ENCODE measurements at places on chromosomes 3 and 15.
A peak's percentile ranks its signal among the peaks of the same experiment; 100 is the strongest.

- DNase-seq = no peak
Observed at GRCh38 chr15:34732430-34732829, 22.4 kb downstream of the GJD2 start.

GRCh38 chr3:134334231-134334900 is 39.9 kb downstream of the AMOTL2 start:
- DNase-seq = peak; percentile 82

GRCh38 chr15:76217029-76217881 is 94.0 kb downstream of the ETFA start:
- peak; percentile 26 for DNase-seq

- DNase-seq = peak; percentile 98
Observed at GRCh38 chr3:151305060-151305774, 11.4 kb downstream of the GPR87 start.

DNA sequence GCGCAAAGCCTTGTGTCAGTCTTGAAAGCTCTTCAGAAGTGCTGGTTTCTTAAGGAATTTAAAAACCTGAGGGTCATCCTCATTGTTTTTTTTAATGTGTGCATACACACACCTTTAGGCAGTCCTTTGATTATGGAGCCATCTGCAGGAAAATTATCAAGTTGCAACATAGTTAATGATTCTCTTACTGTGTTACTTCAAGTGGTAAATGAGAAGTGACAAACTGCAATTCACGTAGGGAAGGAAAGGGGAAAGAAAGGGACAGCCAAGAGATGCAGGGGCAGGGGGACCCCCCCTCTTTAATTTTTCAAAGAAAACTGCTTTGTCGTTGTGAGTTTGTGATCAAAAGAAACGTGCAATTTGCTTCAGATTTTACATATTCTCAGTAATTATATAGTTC is 162.4 kb upstream of the CGNL1 start:
- peak; percentile 63 for DNase-seq

- no peak for DNase-seq
Observed at GRCh38 chr15:71386448-71387236, 271.4 kb downstream of the THSD4 start.

Data from fibroblast of skin of scalp (primary cell).